ENCODE measurements at places on chromosomes 1 and 21. TPM values are rescaled to one million over a fixed set of nuclear protein-coding genes. Genes with fewer than 3 reads are reported as not detected.

Gene DIO1
- not detected for polyA plus RNA-seq

Gene MYCL
- 0.48 TPM for polyA plus RNA-seq

Gene PHACTR4
- polyA plus RNA-seq = 9.8 TPM

Gene RIPK4
- polyA plus RNA-seq = 7.0 TPM

Gene CD244
- not detected for polyA plus RNA-seq

Gene CLCA2
- polyA plus RNA-seq = 0.02 TPM

Gene SYCP1
- not detected for polyA plus RNA-seq

GRCh38 chr1:235127203-235127602, 1.4 kb downstream of the TOMM20 start:
- no peak for DNase-seq

- no peak for DNase-seq
These were observed 125.2 kb downstream of the ZNF648 start for GRCh38 chr1:181936269-181936668.

GRCh38 chr1:72283307-72284083, 1.2 kb upstream of the NEGR1 start:
- DNase-seq = peak; percentile 73

GRCh38 chr1:90591355-90591969, 125.6 kb downstream of the BARHL2 start:
- DNase-seq = no peak

DNA sequence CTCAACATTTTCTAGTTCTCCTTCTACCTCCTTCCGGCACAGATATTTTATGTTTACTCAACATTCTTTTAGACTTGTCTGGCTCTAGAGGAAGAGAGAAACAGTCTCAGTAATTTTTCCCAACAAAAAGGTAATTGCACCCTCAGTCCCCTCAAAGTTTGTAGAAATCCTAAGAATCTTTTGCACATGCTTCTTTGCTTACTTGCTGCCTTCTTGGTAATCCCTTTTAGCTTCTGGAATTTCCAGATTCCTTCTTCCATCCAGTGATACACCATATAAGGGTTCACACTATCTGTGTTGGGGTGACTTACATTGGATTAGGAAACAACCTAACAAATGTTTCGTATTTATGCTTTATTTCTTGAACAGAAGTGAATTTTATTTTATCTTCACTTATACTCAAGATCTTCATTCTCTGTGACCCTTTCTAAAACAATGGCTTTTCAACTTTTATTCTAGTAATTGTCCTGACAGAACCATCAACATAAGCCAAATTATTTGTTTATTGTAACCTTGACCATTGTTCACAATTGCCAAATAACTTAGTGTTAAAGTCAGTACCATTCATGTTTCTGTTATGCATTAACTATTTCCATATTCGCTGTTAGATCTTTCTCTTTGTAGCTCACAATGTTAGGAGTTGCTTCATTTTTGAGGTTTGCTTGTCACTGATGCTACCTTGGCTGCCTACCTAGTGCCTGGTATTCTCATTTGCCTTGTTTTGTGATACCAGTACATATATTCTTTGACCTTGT, 238.1 kb downstream of the HMCN1 start:
- no peak for DNase-seq

DNA sequence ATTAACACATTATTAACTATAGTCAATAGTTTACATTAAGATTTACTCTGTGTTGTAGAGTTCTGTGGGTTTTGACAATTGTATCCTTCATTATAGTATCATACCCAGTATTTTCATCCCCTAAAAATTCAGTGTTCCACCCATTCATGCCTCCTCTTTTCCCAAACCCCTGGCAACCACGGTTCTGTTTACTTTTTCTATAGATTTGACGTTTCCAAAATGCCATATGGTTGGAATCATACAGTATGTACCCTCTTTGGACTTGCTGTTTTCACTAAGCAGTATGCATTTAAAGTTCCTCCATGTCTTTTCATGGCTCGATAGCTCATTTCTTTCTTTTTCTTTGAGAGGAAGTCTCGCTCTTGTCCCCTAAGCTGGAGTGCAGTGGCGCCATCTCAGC, 109.5 kb downstream of the LAMC2 start:
- no peak for DNase-seq

GRCh38 chr1:9311029-9311428, 18.3 kb downstream of the SPSB1 start:
- no peak for DNase-seq

DNA sequence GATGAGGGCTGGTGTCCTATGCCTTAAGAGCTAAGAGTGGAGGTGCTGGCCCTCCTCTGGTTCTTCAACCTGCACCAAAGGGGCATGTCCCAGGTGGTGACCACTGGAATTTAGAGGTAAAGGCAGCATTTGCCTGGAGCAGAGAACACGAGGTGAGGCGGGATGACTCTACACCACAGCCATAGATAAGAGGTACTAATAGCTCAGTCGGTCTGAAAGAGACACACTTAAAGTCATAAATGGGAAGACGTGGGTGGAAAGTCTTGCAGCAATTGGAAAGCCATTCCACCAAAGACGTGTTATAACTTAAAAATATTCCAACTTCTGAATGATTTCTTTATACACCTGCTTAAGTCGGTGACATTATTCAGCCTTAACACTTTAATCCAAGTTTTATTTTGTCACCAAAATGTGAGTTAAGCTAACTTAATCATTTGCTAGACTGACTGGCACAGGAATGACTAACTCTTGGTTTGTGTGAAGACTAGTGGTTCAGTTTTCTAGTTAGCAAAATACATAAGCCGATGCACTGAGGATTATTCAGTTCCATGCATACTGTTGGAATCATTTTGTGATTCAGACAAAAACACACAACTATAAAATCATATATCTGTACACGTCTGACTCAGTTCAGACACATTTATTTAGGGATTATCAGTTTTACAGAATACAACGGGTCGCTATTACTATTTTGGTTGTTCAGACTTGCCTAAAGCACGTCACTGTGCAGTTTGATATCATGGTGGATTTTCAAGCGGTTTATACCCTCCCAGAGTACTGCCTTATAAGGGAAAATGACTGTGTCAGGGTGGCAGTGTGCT, 4.6 kb upstream of the ETS2 start:
- no peak for DNase-seq

DNA sequence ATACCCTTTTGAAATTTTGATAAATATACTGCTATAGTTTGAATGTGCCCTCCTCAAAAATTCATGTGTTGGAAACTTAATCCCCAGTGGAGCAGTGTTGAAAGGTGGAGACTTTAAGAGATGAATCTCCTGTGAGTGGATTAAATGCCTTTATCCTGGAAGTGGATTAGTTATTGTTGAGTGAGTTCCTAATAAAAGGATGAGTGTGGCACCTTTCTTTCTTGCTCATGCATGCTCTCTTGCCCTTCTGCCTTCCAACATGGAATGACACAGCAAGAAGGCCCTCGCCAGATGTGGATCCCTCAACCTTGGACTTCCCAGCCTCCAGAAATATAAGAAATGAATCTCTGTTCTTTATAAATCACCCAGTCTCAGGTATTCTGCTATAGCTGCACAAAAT, 51.8 kb downstream of the CD160 start:
- no peak for DNase-seq

DNA sequence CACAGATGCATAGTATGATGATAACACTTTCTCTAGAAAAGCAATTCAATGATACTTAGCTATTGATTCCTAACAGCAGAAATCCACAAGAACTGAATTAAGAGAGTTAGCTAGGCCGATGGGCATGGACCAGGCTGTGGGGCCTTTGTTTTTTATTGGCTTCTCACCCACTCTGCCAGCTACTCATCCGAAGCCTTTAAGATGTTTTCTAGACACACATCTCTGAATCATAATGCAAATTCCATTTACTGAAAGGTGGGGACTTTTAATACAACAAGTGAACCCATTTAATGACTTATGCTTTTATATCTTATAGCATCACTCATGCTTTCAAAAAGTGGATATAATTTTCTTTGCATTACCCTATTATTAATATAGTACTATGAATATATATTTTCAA, 170.2 kb downstream of the RUNX1 start:
- no peak for DNase-seq

DNA sequence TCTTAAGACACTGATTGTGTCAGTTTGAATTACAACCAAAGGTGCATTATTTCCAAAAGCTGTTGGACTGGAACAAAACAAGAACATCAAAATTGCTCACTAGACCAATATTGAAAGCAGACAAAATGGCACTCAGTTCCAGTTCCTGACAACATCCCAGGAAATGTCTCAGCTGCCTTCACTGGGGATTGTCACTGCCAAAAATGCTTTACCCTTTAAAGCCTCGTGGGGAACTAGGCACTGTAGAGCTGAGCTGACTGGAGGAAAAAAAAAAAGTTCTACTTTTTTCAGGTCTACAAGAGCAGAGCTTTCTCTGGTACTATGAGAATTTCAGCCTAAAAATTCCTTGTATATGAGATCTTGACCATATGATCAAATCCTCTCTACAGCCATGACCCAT, 21.9 kb downstream of the GPR52 start:
- no peak for DNase-seq

DNA sequence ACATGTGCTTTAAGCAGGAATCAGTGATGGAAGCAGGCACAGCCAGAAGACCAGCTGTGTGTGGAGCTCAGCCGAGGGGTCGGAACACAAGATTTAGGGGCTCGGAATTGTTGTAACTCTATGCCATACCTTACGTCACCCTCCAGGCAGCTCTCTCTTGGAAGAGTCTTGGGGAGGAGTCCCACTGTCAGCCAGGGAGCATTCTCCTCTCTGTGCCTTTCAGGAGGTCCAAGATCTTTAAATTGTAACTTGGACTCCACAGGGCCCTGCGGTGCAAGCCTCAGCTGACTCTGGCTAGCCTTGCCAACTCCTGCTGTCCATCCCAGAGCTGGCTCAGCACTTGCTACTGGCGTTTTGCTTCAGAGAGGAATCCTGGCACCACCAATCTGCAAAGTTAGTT, 26.4 kb upstream of the ROR1 start:
- DNase-seq = no peak

DNA sequence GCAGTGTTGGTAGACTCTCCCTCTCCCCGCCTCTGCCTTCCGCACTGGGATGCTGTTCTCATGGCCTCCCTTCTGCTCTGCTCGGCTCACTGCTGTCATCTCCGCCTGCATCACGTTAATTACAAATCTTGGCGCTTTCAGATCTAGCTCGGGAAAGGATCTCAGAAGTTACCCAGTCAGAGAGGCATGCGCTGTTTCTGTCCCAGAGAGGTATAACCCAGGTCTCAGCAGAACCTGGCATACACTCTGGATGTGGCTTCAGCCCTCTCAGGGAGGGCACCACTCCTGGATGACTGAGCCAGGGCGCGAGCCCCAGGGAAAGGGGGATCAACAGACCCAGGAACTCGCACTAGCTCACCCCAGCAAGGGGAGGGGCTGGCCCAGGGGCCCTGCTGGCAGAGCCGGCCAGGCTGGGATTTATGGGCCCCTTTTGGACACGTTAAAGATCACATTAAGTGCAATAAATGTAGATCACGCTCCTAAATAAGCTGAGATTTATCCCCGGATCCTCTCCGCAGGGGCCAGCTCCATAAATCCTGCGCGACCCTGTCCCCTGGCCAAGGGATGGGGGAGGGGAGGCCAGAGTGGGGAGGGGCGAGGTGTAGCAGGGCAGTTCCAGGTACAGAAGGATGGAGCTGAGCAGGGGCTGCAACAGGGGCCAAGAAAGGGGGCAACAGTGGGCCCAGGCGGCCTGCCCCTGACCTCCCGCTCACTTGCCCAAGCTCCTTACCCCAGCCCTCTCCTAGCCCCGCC, 101.3 kb upstream of the ZBTB40 start:
- DNase-seq = peak; percentile 81
